ENCODE measurements at places on chromosomes 6 and 20.

- no peak for DNase-seq
Observed at GRCh38 chr20:9480066-9480465, 34.3 kb upstream of the LAMP5 start.

DNA sequence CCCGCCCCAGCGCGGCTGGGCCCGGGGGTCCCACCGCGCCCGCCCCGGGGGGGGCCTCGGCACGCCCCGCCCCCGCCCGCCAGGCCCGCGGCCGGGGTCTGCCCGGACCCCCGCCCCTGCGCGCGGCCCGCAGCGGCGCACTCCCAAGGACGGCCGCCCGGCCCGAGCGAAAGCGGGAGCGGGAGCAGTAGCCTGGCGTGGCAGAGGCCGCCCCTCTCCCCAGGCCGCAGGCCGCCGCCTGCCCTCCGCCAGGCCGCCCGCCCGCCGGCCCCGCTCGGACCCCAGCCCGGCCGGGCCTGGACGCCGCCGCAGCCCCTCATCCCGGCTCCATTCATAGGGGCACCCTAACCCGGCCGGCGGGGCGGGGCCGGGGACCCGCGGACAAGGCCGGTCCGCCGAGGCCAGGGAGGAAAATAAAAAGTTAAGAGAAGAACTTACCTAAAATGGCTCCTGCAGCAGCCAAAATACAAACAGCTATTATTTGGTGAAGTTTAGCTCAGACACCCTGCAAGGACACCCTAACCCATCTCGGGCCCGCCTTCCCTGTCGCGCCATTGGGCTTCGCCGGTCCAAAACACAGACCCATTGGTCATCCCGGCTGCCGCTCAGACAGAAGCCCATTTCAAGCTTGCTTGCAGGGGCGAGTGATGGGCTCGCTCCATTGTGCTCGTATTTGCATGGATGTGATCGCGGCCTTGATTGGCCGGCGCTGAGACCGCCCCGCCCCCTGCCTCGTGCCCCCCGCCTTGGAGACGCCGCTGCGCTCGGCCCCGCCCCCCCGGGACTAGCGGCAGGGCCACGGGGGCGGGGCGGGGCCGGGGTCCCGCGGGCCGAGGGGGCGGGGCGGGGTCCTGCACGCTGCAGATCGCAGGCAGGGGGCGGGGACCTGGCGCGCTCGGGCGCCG, at the start of gene CHD6:
CHD6 (minus strand) TSS at position 476 of the 905 bp plus-strand sequence. CDS start 67,040 bp downstream, outside the sequence.
- DNase-seq = peak; percentile 97

GRCh38 chr20:17505636-17506517, 25.3 kb downstream of the BFSP1 start:
- DNase-seq = no peak

- no peak for DNase-seq
Observed at GRCh38 chr6:71900642-71901041, 14.3 kb downstream of the RIMS1 start.

GRCh38 chr20:46688151-46689081, 828 bp downstream of the TP53RK start:
- DNase-seq = no peak

DNA sequence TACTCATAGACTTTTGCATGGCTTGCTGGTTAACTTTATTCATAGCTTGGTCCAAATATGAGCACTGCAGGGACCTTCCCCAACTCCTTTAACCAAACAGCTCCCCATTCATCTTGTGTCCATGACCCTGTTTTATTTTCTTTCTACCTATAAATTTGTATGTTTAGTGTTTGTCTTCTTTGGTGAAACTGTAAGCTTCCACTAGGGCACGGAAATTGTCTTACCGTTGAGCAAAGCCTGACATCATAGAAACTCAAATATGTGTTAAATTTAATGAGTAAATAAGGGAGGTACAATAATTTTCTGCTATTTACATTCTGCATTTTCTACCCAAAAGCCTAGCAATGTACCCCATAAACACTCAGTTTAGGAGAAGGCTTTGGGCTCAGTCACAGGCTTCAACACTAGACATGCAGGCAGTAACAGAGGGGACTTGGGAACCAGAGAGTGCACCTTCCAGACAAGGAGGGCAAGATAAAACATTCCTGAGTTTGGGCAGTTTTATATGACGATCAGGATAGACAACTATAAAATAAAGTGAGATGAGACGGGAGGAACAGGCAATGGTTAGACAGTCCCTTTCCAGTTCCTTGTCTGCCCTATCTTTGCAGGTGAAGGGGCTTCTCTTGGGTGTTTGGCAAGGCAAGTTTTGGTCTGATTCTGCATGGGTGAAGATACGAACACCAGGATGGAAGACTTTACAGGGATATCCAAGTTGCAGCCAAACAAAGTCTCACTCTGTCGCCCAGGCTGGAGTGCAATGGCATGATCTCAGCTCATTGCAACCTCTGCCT, 46.2 kb upstream of the ZNF217 start:
- DNase-seq = no peak

GRCh38 chr6:116779573-116780164, 14.2 kb upstream of the FAM162B start:
- peak; percentile 17 for DNase-seq

DNA sequence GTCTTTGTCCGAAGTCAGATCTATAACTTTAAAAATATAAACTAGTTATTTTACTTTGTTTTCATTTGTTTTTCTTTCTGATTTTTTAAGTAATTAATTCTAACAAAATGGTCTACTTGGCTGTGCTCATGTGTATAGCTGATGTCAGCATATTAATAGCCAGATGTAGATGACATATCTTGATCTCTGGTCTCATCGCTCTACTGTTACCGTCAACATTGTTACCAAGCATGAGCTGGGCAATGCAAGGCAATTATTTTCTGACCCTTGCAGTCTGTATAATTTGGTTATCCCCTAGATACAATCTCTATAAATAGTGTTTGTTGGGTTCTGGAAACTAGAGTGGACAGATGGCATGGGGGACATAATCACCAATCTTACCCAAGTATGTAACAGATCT, 151.6 kb upstream of the PTPRK start:
- DNase-seq = no peak

- no peak for DNase-seq
Observed at GRCh38 chr6:140546640-140547039, 1172.2 kb upstream of the CITED2 start.

DNA sequence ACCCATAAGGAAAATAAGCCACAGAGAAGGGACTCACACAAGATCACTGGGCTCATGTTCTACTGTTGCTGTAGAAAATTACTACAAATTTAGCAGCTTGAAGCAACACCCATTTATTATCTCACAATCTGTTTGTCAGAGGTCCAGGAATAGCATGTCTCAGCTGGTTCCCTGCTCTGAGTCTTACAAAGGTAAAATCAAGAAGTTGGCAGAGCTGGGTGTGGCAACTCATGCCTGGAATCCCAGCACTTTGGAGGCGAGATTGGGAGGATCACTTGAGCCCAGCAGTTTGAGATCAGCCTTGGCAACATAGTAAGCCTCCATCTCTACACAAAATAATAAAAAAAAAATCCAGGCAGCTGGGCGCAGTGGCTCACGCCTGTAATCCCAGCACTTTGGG, 28.5 kb upstream of the ZNF831 start:
- no peak for DNase-seq
